ENCODE measurements at places on chromosomes 16 and 17.
A peak's percentile ranks its signal among the peaks of the same experiment; 100 is the strongest.

DNA sequence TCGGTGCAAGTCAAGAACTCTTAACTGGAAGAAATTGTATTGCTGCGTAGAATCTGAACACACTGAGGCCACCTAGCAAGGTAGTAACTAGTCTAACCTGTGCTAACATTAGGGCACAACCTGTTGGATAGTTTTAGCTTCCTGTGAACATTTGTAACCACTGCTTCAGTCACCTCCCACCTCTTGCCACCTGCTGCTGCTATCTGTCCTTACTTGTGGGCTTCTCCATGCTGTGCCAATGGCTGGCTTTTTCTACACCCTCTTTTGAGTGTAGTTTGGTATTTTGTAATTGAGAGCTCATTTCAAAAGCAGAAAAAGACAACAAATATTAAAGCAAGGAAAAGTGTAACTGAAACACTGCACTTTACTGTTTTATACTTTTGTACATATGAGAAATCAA lies 7.7 kb upstream of the RASL10B start:
- no peak for DNase-seq

DNA sequence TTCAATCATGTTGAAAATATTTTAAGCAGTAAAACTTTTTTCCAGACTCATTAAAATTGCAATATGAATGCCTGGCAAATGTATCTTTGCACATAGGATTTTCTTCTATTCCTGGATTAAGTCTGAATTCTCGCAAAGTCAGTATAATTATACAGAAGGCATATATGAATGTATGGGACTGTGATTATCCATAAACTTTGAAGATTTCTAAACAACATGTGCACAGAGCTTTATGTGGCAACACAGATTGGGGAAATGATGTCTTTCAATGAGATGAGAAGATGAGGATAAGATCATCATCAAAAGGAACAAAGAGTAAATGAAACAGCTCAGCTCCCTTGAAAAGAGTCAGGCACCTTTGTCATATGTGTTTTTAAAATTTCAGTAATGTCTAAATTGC lies 635.3 kb downstream of the CDH11 start:
- no peak for DNase-seq

- DNase-seq: peak; percentile 37
Measured at GRCh38 chr17:81666092-81666341, 388 bp downstream of the OXLD1 start.

DNA sequence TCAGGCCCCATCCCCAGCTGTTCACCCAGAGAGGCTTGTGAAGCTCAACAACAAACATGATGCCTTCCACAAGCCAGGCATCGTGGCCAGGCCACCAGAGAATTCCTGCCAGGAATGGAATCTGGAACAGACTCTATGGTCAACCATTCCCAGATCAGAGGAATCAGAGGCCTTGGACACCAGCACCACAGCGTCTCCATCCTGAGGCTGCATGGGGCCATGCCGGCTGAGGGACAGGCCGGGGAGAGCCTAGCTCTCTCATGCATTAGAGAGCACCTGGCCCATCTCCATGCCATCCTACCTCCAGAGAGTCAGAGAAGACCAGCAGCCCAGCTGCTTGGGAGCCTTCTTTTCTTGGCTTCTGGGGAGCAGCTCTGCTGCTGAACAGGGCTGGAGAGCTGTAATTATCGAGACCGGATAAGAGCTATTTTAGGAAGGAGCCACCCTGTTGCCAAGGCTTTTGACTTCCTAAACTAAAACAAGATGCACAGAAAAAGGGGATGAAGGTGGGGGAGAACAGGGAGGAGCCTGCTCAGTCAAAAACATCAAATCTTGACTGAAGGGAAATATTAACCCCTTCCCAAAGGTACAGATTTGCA lies 24.5 kb upstream of the MTMR4 start:
- DNase-seq: no peak

GRCh38 chr17:72090108-72090507 lies 30.7 kb upstream of the SOX9 start:
- no peak for DNase-seq

DNA sequence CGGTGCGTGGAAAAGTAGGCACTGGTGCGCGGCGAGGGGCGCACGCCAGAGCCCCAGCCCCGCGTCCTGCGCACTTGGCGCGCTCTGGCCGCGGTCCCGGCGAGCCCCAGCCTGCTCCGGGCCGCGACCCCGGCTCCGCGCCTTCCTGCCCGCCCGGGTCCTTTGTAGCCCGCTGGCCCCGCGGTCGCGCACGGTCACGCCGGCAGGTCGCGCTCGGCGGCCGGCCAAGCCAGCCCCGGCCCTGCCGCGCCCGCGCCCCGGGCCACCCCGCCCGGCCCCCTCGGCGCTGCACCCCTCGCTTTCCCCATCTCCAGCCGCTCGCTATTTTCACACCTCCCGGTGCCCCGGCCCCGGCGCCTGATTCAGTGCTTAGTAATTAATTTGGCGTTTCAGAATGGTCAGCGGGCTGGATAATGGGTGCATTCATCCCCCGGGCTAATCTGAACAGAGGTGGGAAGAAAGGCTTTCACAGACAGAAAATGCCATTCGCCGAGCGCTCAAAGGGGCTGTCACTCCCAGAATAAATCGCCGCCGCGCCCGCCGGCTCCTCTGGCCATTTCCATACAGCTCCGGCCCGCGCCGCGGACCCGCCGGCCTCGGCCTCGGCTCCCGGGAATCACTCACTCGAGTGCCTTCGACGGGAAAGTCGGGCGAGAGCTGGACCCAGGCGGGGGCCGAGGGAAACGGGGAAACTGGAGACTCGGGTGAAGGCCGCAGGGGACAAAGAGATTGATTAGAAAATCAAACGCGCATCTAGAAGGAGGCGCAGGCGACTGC lies 17.8 kb upstream of the NTN1 start:
- DNase-seq: no peak

- DNase-seq: no peak
Measured at GRCh38 chr17:73020110-73020509, 72.4 kb downstream of the SLC39A11 start.

Data from iris pigment epithelial cell (primary cell).